ENCODE measurements at places on chromosomes 1 and 21. TPM values are rescaled to one million over a fixed set of nuclear protein-coding genes. Genes with fewer than 3 reads are reported as not detected.

DNA sequence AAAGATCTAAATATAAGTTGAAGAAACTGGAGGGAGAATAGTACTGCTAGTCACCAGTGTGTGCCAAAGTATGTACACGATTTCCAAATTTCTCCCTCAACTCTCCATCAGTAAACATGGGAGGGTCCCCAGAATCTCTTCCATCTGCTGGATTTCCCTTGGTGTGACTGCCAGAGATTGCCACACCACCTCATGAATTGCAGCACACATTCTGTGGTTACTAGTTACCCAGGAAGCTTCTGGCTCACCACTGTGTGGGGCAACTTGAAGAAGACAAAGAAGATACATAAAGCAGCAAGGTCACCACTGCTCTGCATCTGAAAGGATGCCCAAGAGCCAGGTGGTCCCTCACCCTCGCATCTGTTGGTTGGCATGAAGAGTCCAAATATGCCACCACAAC is 191.7 kb upstream of the ESRRG start:
- DNase-seq: no peak
- H3K27ac ChIP-seq: no peak overlapping the region
- H3K27me3 ChIP-seq: no peaks in the 10 kb centered on the region
- no peaks in the 10 kb centered on the region for H3K36me3 ChIP-seq
- no peak overlapping the region for H3K4me3 ChIP-seq

Gene LAX1
- not detected for total RNA-seq

Gene FOXD3
- not detected for total RNA-seq

DNA sequence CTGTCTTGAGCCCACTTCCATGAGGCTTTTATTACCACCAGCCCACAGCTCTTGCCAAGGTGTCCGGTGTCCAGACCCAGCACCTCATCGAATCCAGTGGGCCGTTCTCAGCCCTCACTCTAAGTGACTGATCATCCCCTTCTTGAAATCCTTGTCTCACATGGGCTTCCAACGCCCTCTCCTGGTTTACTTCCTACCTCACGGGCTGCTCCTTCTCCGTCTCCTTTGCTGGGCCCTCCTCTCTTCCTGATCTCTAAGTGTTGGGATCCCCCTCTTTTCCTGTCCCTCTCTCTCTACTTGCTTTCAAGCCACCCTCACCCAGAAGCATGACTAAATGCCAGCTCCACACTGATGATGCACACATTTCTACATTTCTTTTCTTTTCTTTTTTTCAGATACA is 9.0 kb upstream of the RHBG start:
- peaks cover 66% of the 10 kb centered on the region for H3K27me3 ChIP-seq
- H3K27ac ChIP-seq: no peak overlapping the region
- peaks cover 2% of the 10 kb centered on the region for H3K4me1 ChIP-seq
- no peak for DNase-seq
- H3K4me3 ChIP-seq: no peak overlapping the region

DNA sequence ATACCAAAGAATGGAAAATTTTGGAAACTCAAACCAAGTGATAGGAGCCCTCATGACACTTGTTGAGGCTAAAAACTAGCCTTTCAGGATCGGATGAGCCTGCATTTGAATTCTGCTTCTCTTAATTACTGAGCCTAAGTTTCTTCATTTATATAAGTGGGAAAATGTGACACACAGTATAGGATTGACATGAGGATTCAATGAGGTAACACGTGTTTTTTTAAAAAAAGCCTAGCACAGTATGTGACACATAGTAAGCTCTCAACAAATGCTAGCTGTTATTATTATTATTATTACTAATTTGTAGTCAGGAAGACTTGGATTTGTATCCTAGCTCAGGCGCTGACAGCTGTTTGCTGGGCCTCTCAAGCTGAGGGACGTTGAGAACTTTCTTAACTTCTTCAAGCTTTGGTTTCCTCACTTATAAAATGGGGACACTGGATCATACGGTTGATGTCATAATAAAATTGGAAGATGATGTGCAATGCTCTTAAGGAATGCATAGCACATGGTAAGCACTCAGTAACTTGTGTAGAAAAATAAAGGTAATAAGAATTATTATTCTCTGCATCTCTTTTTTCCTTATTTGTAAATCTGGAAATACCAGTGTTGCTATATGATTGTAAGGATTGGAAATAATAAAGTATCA is 55.4 kb upstream of the JUN start:
- no peak overlapping the region for H3K27ac ChIP-seq
- no peaks in the 10 kb centered on the region for H3K36me3 ChIP-seq
- no peak for DNase-seq
- peaks cover 10% of the 10 kb centered on the region for H3K4me1 ChIP-seq
- H3K27me3 ChIP-seq: no peaks in the 10 kb centered on the region

Measured in osteocyte (in vitro differentiated cells).